ENCODE measurements at places on chromosomes 5 and 9.

- no peak for DNase-seq
Observed at GRCh38 chr5:14351845-14352712, 208.9 kb downstream of the TRIO start.

DNA sequence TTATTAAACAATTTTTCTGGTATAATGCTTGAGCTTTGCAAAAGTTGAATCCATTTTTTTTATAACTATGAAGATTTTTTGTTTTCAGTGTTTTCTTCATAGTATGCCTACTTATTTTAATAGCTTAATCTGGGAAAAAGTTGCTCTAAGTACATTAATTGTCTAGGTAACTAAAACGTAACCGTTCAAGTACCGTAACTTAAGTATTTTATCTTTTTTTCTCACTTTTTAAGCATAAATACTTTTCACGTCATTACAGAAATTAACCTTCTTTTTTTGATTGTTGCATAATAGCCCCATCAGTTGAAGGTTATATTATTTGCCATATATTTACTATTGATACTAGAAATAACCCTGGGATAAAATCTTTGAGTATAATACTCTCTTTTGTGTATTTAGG is 15.2 kb downstream of the TNPO1 start:
- DNase-seq, result no peak

DNA sequence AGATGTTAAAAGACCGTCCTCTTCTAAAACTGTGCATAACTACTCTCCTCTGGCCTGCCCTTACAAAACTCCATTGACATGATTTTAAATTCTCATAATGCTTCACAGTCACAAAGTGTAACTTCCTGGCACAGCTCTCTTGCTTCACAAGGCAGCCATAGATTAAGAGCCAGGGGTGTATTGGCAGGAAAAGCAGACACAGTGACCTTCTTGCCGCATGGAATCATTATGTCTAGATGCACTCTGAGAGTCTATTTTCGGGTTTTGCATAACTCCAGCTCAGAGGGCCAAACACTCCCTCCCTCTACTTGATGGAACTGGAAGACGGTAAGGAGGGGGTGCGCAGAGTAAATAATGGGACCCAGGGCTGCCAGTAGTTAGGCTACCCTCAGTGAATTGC is 110.1 kb downstream of the MARCHF3 start:
- DNase-seq, result no peak

DNA sequence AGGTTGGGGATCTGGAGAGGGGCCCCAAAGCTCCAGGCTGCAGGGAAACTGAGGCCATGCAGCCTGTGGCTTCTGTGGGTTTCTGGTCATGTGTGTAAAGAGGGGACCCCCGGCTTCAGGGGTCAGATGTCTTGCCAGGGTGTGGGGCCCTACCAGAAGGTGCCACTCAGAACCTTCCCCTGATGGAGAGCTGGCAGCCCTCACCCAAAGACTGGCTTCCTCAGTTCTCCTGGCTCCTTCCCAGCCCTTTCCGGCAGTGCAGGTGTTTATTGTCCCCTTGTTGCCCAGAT is 11.6 kb upstream of the LAMC3 start:
- no peak for DNase-seq

GRCh38 chr9:18492612-18493011 is 18.7 kb downstream of the ADAMTSL1 start:
- no peak for DNase-seq

DNA sequence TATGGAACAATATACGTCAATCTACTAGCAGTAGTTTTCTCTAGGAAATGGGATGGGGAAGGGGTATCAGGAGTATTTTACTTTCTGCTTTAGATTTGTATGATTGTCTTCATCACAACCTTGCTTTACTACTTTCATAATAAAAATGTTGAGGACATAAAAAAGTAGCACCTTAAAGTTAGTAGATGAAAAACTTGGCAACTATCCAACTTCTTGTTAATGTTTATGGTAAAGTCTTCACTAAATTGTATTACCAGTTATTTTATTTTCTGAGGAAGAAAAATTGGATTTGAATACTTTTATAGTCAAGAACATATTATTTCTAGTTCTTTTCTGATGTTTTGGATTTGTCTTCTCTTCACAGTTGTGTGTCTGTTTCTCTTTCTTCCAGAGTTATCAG is 372.1 kb downstream of the ARRDC3 start:
- DNase-seq, result no peak

- no peak for DNase-seq
Observed at GRCh38 chr5:2299388-2300220, 416.9 kb upstream of the IRX4 start.

DNA sequence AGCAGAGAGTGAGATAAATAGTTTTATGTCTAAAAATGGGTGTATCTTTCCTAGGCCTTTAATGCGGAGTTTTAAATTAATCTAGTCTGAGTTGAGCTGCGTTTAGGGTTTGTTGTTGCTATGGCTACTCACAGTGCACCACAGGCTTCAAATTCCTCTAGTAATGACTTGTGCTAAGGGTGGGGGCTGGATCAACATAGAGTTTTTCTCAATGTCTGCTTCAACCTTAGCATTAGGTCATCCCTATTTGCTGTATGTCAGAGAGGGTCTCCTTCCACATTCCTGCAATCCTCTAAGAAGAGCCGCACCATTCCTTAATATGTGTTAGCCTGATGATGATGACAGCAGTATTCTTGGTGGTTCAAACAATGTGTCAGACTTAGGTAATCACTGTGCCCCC is 465.6 kb upstream of the KIF2A start:
- no peak for DNase-seq

GRCh38 chr9:15131094-15131493 is 175.9 kb downstream of the TTC39B start:
- DNase-seq, result no peak

DNA sequence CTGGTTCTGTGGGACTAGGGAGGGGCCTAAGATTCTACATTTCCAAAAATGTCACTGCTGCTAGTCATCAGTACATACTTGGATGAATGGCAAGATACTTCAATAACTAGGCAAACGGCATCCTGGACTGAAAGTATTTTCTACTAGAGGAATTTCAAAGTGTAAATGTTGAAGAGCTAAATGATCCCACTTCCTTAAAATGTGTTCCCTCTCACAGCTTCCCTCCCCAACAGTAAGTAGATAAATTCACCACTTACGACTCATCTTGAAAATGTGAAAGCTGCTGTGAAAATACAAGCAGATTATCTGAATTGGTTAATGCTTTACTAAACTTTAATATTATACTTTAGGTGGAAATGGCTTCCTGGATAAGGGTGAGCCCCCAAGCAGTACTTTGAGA is 1571.5 kb upstream of the WWC1 start:
- no peak for DNase-seq

GRCh38 chr5:177005619-177006264 is 837 bp downstream of the UIMC1 start:
- DNase-seq, result peak; percentile 75

GRCh38 chr9:132243156-132244074 is 81.6 kb downstream of the NTNG2 start:
- no peak for DNase-seq

- no peak for DNase-seq
Observed at GRCh38 chr9:92058723-92059444, 56.3 kb downstream of the SPTLC1 start.

GRCh38 chr5:67093279-67093678 is 103.3 kb downstream of the CD180 start:
- DNase-seq, result no peak

- DNase-seq, result peak; percentile 83
Observed at GRCh38 chr5:173324115-173325001, 3.9 kb downstream of the STC2 start.

DNA sequence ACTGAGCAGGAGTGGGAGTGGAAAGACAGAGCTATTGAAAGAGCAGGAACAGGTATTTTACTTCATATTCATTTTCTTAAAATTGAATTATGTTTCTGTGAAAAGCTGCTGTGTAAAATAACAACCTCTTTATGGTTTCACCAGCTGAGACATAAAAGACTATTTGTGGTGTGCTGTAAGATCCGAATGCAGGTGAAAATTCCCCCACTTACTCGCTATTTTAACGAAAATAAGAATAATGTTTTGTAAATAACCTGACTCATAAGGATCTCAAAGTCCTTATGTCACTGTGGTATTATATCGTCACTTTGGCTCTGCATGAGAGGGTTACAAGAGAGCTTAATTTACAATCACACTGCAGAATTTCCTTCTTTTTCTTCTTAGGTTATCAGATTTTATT is 65.3 kb upstream of the NFIB start:
- DNase-seq, result no peak

- no peak for DNase-seq
Observed at GRCh38 chr5:136714286-136714685, 348.9 kb upstream of the TRPC7 start.

DNA sequence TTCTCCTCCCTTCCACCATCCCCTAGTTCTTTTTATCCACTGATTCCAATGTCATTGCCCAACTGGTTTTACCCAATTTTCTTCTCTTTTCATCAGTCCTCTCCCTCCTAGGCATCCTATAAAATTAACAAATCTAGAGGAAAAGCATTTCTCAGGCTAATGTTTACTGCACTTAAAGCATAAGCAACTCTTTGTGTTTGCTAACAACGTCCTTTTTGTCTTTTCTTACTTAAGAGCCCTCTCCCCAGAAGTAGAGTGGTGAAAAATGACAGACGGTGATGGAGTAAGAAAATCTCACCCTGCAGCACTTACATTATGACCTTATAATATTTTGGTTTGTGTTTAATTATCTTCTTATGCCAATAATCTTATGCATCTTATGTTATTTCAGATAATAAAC is 1.6 kb upstream of the SPATA9 start:
- DNase-seq, result no peak

GRCh38 chr9:93267091-93267541 is 83.2 kb downstream of the WNK2 start:
- no peak for DNase-seq

- no peak for DNase-seq
Observed at GRCh38 chr9:19630760-19631159, 158.1 kb downstream of the SLC24A2 start.

- DNase-seq, result peak; percentile 30
Observed at GRCh38 chr5:168712280-168712924, 133.2 kb upstream of the PANK3 start.

GRCh38 chr9:104950838-104951237 is 22.9 kb upstream of the ABCA1 start:
- no peak for DNase-seq

DNA sequence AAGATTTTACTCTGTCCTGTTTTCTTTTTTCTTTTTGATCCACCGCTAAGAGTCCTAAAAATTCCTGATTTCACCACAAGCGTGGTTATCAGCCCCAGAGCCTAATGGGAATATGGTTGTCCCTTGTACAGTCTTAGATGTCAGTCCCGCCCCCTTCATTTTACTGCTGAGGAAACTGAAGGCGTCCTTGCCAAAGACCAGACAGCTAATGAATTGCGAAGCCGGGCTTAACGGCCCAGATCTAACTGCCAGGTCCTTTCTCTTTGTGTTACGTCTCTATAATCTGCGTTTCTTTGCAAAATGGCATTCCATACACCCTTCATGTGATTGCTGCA is 497 bp downstream of the NSA2 start:
- DNase-seq, result no peak

DNA sequence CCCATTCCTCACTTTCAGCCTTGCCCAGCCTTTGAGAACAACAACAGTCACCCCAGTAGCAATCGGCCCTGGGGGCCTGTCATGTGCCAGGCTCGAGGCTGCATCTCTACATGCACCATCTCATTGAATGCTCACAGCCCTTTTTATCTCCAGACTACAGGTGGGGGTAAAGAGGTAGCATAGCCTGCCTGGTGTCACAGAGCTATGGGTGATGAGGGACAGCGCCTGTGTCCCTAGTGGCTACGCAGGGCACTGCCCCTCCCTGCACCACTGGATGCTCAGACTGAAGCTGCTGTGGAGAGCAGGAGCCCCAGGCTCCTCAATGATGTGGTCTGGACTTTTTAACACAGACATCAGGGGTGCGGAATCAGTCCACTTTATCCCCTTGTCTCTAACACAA is 2.8 kb downstream of the CAMK2A start:
- DNase-seq, result no peak

GRCh38 chr5:155633338-155633957 is 619.9 kb downstream of the KIF4B start:
- DNase-seq, result no peak

DNA sequence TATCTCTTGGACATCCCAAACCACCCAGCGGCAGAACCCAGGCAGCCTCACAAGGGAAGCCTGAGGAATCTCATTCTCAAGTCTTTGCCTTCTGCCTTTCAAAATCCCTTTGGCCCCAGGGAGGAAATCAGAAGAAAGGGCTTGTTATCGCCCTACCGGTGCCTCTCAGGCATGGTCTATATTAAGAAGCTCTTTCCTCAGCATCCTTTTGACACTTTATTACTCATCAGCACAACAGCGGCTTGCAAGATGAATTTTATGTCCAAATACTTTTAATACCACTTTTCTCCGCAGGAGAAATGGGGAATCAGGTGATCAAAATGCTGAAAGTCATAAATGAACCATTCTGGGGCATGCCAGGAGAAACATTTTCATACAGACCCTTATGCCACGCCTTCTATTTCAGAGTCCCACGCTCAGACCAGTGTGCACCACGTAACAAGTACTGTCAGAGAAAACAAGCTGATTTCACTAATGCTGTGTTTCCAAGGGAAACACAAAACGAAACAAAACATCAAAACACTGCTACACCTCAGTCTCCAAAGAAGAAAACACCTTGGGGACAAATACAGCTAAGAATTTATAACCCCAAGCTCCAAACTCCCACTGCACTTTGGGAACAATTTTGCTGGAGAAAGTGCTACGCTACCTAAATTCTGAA is 30.0 kb downstream of the RAPGEF1 start:
- no peak for DNase-seq

- no peak for DNase-seq
Observed at GRCh38 chr5:157026789-157027424, 32.0 kb downstream of the HAVCR1 start.

DNA sequence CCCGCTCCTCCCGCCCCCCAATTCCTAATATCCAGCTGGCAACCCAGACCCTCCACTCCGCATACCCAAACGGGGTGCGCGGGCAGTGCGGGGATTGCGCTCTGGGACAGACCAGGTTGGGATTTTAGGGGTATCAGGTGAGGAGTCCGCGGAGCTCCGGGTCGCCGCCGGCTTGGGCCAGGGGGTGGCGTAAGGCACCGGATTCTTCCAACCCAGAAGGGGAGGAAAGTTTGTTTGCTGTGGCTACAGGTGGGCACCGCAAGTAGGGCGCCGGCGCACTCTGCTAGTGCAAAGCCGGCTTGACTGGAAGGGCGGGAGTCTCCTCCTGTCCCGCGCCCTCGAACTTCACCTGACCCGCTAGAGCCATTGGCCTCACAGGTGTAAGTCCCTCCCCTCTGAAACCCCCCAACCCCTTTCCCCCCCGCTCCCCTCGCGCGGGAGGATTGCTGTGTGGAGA is 709 bp downstream of the IQGAP2 start:
- DNase-seq, result peak; percentile 74

DNA sequence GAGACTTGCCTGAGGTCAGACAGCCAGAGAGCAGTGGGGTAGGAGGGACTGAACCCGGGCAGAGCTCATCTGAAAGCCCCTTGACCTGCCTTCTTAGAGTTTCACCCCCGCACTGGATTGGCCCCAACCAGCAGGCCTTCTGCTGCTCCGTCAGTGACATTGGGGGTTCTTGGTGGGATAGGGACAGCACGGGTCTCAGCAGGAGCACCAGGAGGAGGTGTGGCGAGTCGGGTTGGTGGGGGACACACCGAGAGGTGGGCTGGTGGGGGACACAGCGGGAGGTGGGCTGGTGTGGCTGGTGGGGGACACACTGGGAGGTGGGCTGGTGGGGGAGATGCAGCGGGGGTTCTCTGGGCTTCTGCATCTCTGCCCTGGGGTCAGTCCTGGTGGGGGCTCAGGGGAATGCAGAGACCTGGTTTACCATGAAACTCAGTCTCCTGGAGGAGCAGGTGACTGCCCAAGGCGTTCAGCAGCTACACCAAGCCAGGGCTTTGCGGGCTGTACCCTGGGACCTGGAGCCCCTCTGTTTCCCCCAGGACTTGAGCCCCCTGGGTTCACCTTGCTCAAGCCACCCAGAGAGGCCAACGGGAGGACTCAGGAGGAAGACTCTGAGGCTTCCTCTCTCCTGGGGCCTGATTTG is 28.1 kb upstream of the RNU6ATAC start:
- DNase-seq, result no peak

Data from left forelimb (tissue), 1 donor.